ENCODE measurements at places on chromosomes 11 and 22.

- DNase-seq: no peak
These were observed 47.2 kb downstream of the CHRDL2 start for GRCh38 chr11:74683941-74684481.

- DNase-seq: no peak
These were observed 125.8 kb downstream of the OPCML start for GRCh38 chr11:133406489-133406888.

GRCh38 chr22:42970029-42970428 lies 44.9 kb downstream of the PACSIN2 start:
- DNase-seq: no peak

- no peak for DNase-seq
These were observed 1077.9 kb downstream of the DLG2 start for GRCh38 chr11:84549217-84549616.

GRCh38 chr22:26404851-26405421 lies 24.1 kb upstream of the ASPHD2 start:
- no peak for DNase-seq

All from stimulated activated CD4-positive, alpha-beta T cell treated with anti-CD3 and anti-CD28 coated beads, Interleukin-1b, Interleukin-23, amount 100 ng/mL, for 1 hour (primary cell).